ENCODE measurements at places on chromosomes 1 and 21.

DNA sequence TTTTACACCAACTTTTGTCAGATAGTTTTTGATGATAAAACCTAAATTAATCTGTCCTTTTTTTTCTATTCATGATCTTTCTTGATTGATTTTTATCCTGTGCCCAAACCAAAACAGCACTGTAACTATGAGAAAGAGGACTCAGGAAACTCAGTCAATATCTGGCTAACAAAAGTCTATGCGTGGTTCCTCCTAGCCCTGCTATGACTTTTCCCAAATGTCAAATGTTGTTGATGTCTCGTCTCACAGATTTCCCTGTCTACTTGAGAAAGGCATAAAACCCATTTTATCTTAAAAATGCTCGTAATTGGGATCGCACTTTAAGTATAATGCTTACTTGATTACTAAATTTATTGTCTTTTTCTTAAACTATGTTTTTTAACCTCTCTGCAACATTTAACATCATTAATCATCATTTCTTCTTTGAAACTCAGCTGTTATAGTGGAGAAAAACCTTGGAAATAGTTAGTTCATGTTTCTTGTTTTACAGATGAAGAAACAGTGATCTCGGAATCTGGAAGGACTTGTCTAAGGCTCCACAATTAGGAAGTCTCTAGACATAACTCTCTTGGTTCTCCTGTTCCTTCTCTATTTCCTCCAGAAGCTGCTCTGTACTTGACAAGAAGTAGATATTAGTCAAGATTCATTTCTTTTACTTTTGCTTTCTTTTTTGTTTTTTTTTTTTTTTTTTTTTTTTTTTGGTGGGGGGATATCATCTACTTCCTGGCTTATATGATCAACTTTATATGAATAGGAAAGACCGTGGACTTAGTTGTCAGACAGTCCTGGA lies 26.2 kb upstream of the PTPRC start:
- H3K36me3 ChIP-seq, result no peaks in the 10 kb centered on the region
- no peaks in the 10 kb centered on the region for H3K27me3 ChIP-seq
- no peak overlapping the region for H3K27ac ChIP-seq

DNA sequence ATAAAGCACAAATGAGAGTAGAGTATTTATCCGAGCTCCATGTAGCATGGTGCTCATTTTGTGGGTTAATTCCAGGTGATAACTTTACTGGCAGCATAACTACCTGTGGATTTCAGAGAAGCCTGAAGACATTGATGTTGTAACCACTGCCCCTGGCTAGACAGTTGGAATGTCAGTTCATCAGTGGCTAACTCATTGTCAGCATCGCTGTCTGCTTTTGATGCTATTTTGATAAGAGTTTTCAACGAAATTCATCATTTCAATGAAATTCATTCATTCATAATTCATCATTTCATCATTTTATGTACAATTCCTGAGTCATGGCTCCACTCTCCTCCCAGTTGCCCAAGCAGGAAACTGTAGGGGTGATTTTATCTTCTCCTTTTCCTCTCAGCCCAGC lies 34.4 kb downstream of the HSD3B1 start:
- H3K36me3 ChIP-seq, result no peaks in the 10 kb centered on the region
- H3K27ac ChIP-seq, result no peak overlapping the region
- no peaks in the 10 kb centered on the region for H3K27me3 ChIP-seq
- no peak for DNase-seq
- no peaks in the 10 kb centered on the region for H3K4me1 ChIP-seq

GRCh38 chr1:29675481-29676263 lies 439.4 kb downstream of the PTPRU start:
- H3K4me1 ChIP-seq, result no peaks in the 10 kb centered on the region
- no peaks in the 10 kb centered on the region for H3K36me3 ChIP-seq
- H3K27ac ChIP-seq, result no peak overlapping the region
- DNase-seq, result no peak

GRCh38 chr1:202143768-202144401 lies 652 bp downstream of the ARL8A start:
- peaks cover 20% of the 10 kb centered on the region for H3K4me1 ChIP-seq
- no peaks in the 10 kb centered on the region for H3K27me3 ChIP-seq
- DNase-seq, result peak; percentile 40

GRCh38 chr1:93302078-93302477 lies 43.6 kb upstream of the DR1 start:
- H3K36me3 ChIP-seq, result no peaks in the 10 kb centered on the region
- H3K27me3 ChIP-seq, result no peaks in the 10 kb centered on the region
- H3K4me1 ChIP-seq, result no peaks in the 10 kb centered on the region
